ENCODE measurements at places on chromosomes 1 and 21.

- DNase-seq = no peak
Observed at GRCh38 chr1:92755541-92756461, 29.1 kb downstream of the EVI5 start.

- DNase-seq = no peak
Observed at GRCh38 chr1:225485226-225485625, 57.4 kb upstream of the LBR start.

GRCh38 chr1:206955476-206956451 lies 9.5 kb upstream of the PIGR start:
- no peak for DNase-seq

- DNase-seq = no peak
Observed at GRCh38 chr1:34709547-34709946, 45.3 kb upstream of the GJB5 start.

DNA sequence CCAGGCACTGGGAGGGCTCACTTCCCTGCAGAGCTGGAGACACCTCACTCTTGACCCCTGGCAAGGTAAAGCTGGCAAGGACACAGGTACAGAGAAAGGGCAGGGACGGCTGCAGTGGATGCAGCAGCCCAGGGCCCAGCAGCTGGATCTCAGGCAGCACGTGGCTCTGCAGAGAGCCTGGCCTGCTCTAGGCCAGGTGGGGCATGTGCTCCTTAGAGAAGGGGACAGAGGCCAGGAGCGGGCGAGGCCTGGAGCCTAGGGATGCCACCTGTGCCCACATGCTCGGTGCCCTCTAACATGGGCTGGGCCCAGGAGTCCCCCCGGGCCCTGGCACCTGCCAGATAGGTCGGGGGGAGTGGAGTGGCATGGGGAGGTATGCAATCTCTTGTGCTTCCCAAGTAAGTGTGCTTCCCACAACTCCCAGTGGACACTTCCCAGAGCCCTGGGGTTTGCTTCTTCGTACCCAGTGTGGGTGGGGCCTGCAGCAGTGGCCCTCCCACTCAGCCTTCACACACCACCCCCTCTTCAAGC lies 30.0 kb downstream of the WNT3A start:
- no peak for DNase-seq
